ENCODE measurements at places on chromosomes 11 and 22.

DNA sequence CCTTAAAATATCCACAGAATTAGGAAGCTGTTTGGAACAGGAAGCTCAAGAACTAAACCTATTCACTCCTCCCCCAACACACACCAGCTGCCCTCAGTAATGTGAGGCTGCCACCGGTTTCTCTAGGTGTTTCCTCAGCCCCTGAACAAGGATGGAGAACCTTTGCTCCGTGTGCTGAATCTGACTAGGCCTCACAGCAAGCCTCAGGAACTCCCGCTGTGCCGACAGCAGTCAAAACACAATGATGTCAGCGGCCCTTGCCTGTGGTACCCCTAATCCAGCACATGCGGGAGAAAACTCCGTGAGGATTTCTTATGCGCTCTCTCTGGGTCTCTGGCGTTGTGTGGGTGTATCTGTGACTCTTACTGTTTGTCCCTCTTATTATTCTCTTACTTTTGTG, 153.3 kb downstream of the EFCAB6 start:
- DNase-seq, result no peak

- no peak for DNase-seq
Observed at GRCh38 chr11:20097319-20098221, 62.7 kb downstream of the DBX1 start.

- no peak for DNase-seq
Observed at GRCh38 chr11:104122836-104123235, 41.1 kb downstream of the PDGFD start.

DNA sequence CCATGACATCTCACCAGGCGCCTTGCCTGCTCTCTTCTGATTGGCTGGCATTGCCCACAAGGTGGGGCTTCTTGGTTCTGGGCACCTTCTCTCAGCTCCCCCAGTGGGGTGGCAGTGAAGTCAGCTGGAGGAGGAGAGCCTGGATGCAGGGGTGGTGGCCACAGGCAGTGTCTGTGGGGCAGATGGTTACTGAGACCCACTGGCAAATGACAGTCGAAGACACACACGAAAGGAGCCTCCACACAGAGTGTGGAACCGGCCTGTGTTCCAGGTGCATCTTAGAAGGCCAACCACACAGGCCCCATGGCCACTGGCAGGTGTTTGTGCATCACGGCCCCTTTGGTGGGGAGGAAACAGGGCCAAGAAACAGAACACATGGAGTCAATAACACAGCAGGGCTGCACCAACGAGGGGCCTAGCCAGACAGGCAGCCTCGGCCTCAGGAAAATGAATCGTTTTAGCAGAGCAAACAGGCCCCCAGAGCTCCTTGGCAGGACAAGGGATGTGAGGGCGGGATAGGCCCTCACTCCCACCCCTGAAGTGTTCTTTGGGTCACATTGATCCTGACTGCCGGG, 683.4 kb downstream of the TBC1D22A start:
- DNase-seq, result no peak

- no peak for DNase-seq
Observed at GRCh38 chr11:109972939-109973338, 120.3 kb upstream of the ZC3H12C start.

DNA sequence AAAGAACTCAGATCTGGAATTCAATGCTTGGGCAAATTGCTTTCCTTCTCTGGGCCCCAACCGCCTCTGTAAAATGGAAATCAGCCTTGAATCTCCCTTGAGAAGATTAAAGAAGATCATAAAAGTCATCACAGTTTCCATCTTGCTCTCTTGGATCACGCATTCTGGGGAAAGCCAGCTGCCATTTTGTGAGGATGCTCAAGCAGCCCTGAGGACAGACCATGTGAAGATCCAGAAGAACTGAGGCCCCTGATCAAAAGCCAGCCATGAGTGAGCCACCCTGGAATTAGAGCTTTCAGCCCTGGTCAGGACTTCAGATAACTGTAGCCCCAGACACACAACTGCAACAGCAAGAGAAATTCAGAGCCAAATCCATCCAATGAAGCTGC, 229.3 kb downstream of the MN1 start:
- DNase-seq, result no peak

DNA sequence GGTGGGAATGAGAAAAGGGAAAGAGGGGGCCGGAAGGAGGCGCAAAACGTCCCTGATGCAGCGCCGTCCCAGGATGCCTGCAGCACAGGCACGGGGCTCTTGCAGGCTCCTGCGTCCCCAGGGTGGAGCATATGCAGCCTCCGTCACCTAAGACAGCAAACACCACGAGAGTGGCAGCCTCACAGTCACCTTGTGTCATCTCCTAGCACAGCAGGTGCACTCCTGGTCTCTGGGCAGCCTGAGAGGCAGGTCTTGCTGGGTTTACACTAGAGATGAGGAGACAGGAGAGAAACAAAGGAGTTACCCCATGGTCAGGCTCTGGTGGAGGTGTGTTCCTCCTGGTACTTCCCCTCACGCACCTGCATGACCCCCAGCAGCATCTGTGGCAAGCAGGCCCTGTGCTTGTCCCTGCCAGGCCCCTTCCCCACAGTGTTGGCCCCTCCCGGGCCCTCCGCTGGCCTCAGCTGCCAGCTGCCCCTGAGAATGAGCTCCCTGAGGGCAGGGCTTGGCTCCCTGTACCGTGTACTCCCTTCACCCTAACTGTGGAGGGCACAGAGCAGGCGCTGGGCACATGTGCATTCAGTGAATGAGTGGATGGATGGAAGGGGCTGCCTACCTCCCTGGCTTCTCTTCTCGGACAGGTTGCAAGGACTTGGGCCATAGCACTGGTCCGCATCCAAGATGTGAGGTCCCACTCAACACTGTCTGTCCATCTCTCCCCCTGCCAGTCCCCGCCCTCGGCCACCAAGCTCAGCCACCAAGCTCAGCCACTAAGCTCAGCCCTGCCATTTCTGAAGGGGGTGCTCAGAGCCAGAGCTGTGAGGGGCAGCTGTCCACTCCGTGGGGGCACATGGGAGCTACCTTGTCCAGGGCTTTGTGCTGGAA, 988.6 kb downstream of the BRD1 start:
- no peak for DNase-seq

DNA sequence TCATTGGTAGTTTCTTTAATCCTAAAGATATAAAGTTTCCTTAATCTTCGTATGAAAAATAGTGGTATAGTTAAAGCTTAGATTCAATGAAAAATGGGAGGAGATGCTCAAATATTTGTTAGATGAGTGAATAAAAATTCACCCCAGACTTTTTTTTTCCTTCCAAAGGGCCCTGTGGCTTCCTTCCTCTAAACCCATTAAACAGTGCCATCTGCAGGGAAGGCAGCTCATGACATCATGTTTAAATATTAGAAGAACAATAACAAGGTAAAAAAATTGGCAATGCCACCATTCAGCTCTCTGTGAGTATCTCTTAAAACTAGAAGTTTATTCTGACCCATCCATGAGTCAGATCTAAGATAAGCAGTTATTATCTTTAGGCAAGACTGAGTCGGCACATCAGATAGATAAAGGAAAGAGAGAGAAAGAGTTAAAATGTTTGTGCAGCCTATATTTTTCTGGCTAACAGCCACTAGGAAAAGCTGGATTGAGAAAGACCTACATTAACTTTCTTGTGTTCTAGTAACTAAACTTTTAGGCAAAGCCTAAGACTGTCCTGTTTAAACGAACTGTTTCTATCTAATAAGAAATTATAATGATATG, 19.1 kb upstream of the OOSP1 start:
- peak; percentile 25 for DNase-seq

DNA sequence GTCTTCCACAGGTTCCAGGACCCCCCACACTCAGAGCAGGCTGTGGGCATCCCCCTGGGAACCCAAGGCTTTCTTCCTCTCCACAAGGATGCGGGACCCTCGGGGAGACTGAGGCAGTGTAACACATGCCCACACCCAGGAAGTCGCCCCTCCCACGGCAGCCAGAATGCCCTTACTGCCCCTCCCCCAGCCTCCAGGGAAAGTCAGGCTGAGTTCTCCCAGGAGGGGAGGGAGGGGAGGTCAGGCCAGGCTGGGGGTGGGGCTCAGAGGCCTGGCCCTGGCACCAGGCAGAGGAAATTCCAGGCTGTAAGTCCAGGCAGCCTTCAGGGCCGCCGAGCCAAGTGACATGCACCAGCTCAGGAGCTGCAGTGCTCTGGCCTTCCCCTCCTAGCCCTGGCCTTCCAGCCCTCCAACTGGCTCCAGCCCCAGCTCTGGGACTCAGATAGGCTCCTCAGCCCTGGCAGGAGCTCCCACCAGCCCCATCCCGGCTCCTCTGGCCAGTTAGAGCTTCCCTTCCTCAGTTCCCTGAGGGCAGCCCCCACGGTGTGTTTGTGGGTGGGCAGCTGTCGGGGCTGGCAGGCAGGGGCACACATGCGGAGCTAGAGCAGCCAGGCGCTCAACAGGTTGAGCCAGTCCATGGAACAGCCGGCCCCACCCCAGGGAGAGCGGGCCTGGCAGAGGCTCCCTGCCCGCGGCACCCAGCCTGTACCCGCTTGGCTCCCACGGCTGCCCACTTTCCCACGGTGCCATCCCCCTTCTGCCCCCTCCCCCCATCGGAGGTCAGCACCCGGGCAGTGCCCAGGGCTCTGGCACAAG, 3.6 kb downstream of the BCL9L start:
- DNase-seq, result no peak

DNA sequence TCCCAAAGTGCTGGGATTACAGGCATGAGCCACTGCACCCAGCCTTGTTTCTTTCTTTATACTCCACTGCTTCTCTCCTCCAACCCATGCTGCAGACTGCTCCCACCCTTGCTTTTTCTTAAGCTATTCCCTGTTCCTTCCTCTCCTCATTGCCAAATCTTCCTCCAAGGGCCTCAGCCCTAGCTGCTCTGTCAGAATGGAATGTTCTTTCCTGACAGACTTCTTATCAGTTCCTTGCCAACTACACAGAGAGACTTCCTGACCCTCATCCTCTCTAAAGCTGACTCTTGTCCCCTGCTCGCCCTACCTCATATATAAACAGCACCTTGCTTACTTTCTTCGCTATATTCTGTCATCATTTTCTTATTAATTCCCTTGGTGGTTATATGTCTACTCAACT, 16.9 kb upstream of the PIK3C2A start:
- no peak for DNase-seq

DNA sequence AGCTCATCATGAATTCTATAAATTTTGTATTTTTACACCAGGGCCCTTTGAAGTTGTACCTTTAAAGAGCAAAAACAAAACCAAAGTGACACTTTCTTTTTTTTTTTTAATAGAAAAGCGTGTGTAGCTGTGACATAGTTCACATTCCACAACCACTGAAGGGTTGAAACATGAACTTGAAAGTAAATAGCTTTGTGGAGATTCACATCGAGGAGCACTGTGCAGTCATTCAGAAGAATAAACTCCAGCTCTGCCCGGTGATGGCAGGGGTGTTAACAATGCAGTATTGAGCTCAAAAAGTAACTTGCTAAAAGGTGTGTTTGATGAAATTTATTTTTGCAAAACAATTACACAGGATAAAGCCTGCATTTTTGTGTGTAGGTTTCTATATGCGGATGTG, 1166.2 kb downstream of the TBC1D22A start:
- DNase-seq, result no peak

- no peak for DNase-seq
Observed at GRCh38 chr22:38177926-38178604, 3.6 kb downstream of the PLA2G6 start.

- DNase-seq, result no peak
Observed at GRCh38 chr11:74754507-74755252, 6.0 kb downstream of the RNF169 start.

DNA sequence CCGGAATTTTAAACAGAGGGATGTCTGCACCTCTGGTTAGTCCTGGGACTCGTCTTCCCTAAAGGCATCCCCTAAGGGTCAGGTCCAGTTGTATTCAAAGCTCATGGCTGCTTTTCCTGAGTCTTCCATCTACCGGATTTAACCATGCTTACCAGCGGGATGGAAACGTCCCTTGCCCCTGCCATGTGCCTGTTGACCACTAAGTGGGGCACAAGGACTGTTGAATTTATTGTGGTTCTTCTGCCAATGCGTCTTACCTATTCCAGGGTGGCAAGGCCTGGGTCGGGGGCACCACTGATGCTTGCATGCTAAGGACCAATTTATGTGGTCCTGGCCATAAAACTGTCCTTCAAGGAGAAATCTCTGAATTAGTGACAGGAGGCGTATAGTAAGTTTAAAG, 25.6 kb downstream of the ANKRD42 start:
- no peak for DNase-seq

DNA sequence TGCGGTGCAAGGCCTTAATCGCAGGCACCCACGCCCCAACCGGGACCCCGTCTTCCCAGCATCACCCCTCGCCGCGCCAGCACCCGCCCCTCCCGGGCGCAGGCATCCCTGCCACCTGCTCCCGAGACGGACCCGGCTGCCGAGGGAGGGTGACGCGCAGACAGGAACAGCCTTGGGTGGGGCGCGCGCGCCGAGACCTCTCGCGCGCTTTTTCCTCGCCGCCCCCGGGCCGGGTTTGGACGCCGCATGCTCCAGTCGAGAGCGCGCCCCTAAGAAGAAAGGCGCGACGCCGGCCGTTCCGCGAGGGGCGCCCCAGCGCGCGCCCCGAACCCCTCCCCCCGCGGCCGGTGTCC, 504 bp downstream of the CFL1 start:
- DNase-seq, result peak; percentile 64

GRCh38 chr11:134612140-134613030, 200.3 kb upstream of the B3GAT1 start:
- no peak for DNase-seq

DNA sequence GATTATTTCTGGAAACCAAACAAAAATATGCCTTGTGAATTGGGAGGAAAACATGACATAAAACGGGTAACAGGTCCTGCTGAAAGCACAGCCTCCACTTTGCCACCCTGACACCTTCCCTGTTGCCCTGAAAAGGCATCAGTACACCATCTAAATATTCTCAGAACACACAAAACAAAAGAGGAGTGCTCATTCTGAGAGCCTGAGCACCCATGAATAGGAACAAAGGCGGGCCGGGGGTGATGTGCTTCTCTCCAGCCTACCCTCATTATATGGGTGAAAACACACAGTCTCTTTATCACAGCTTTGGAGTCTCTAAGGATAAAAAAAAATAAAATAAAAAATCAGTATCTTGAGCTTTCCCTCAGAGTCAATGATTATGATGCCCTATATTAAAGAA, 19.7 kb downstream of the SCUBE2 start:
- DNase-seq, result no peak

DNA sequence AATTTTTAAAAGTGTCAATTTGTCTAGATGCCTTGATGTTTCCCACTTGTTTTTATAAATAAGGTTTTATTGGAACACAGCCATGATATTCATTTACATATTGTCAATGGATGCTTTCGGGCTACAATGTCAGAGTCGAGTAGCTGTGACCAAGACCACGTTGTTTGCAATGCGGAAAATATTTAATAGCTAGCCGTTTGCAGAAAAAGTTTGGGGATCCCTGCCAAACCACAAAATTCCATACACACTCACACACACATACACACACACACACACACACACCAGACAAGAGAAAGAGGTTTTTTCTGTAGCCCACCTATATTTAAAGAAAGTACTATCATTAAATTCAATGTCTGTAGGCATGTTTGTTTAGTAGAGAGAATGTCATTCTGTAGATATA, 58.3 kb downstream of the TYR start:
- no peak for DNase-seq

DNA sequence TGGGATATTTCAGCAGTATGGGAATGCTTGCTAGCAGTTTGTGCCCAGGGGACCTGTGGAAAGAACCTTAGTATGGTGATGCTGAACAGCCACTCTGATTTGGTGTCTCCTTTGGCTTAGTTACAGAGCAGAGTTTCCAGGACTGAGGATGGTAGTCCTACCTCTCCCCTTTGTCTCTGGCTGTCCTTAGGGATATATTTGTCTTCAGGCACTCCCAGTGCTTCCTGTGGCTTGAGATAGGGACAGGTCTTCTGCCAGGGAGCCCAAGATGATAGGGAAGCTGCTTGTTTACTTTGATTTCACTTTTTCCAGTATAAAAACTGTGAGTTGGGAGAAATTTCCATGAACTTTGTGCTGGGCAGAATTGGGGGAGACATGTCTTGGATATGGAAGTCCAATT, 28.2 kb downstream of the ANKRD42 start:
- no peak for DNase-seq

Measured in CD4-positive, alpha-beta T cell treated with Interleukin-10 for 1 hour (primary cell).